ENCODE measurements at places on chromosomes 4 and X.

DNA sequence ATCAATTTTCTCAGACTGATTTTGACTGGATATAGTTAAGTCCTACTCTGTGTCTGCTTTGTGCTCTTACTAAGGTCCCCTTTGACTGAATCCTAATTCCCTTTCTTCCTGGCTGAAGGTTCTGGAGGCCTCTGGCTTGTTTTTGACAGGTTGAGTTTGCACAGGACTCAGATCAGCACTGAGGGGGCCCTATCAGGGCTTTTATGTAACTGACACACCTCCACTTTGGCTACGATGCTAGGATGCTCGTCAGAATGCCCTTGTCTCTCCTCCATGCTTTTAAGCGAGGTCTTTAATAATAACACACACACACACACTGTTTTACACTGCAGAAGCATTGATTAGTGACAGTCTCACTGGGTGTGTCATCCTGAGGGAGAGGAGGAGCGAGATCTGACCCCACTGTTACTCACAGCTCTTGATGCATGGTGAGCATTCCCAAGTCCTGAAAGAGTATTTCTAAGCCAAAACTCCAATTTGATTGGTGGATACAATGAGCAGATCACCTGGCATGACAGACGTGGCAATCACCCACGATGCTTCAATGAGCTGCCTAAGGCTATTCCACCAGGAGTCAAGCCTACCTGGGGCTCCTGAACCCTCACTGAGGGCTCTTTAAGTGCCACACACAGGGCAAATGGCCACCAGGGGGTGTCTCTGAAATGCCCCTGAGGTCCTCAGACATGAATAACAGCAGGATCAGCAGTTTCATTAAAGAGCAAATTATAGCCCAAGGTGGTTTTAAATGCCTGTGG lies 130.4 kb upstream of the CPEB2 start:
- no peak for DNase-seq

DNA sequence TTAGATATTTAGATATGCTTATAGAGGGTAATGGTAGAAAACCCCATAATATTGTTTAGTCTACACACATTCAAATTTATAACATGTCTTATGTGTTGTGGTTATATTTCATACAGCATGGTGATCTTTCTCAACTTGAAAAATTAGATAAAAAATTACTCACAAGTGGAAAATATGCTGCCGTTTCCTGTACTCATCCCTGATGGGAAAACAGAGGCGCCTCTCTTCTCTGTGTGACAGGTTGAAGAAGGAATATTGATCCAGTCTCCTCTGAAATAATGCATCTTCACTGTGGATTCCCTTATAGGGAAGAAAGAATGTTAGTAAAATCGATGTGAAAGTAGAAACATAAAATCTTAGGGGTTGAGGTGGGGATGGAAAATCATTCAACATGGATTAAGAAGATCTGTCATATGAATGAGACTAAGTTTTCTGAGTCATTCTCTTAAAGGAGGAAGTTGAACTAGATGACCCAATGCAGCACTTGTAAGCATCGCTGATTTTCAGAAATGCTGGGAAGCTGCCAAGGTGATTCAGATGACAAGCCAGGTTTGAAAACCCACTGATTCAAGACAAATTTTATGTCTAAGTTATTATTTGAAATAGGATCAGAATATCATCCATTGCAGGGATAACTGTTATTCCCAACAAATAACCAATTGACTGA lies 70.7 kb downstream of the ANKRD50 start:
- no peak for DNase-seq

DNA sequence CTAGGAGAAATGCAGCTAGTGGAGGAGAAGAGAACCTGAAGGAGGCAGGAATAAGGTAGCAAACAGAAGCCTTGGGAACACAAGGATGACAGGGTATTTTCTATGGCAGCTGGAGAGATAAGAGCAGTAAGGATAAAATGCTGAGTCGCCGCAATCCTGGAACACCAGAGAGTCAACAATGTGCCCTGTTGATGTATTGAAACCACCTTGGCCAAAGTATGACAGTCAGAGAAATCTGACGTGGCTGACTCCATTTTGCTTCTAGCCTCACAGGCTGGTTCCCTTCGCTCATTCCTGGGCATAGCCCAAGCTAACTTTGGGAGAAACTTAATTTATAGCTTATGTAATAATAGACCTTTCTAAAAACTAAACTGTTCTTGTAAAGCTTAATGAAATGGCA lies 56.6 kb upstream of the C4orf54 start:
- no peak for DNase-seq

- no peak for DNase-seq
Observed at GRCh38 chrX:5870238-5870637, 358.4 kb downstream of the NLGN4X start.

- no peak for DNase-seq
Observed at GRCh38 chr4:184895012-184895695, 69.4 kb upstream of the ACSL1 start.

DNA sequence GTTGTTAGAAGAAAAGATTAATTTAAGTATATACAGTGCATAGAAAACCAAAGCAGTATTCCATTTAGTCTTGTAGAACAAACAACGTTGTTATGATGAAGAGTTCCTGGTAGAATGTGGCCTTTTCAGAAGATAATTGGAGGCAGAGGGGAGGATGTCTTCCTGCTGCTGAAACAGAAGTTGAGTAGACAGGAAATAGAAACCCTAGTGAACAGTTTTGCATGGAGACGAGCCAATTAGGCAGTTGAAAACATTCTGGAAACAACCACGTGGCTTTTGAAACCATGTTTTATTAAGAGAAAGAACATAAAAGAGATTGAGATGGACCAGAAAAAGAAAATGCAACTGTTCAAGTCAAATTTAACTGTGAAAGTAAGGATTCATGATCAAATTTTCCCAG lies 325.2 kb downstream of the CAMK2D start:
- DNase-seq = no peak

GRCh38 chr4:33381816-33382215 lies 2661.6 kb downstream of the PCDH7 start:
- no peak for DNase-seq

- DNase-seq = no peak
Observed at GRCh38 chr4:85867271-85867670, 392.3 kb downstream of the ARHGAP24 start.

DNA sequence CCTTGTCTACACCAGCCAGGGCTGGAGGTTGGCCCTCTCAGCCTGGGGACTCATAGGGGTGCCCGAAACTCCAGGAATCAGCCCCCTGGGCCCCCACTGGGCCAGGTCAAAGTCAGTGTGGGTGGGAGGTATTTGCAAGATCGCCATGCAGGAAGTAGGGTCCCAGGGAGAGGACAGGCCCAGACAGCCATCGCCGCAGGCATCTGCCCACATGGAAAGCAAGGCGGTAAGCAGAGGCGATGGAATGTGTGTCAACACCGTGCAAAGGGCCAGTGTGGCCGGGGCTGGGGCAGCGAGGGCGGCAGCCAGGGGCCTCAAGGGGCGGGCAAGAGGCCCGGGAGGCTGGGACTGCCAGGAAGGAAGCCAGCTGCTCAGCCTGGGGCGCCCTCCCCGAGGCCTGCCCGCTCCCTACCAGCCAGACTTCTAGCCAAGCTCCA lies 19.3 kb upstream of the DUSP9 start:
- no peak for DNase-seq

- no peak for DNase-seq
Observed at GRCh38 chr4:24889991-24890390, 22.9 kb downstream of the CCDC149 start.

DNA sequence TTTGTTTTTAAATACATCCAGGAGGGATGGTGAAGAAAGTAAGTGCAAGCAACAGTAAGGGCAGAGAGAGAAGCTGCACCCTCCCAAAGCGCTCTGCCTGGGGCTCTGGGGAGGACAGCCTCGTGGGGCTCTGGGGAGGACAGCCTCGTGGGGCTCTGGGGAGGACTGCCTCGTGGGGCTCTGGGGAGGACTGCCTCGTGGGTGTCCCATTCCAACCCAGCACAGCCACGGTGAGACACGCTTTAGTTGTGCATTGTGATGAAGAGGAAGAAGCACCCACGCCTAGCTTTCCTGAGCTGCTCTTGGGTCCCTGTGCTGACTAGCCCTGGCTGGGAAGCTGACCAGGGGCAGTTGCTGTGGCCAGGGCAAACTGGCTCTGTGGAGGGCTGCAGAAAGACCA lies 43.1 kb upstream of the SLC25A4 start:
- DNase-seq = no peak

DNA sequence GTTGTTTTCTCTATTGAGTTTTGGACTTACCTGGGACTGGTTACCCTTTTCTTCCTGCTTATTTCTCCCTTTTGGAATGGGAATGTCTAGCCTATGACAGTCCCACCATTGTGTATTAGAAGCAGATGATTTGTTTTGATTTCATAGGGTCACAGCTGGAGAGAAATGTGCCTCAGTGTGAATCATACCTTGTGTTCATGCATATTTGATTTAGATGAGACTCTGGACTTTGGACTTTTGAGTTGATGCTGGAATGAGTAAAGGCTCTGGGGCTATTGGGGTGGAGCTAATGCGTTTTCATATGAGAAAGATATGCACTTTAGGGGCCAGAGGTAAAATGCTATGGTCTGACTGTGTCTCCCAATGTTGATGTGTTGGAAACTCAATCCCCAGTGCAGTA lies 30.5 kb upstream of the TEX13C start:
- no peak for DNase-seq

DNA sequence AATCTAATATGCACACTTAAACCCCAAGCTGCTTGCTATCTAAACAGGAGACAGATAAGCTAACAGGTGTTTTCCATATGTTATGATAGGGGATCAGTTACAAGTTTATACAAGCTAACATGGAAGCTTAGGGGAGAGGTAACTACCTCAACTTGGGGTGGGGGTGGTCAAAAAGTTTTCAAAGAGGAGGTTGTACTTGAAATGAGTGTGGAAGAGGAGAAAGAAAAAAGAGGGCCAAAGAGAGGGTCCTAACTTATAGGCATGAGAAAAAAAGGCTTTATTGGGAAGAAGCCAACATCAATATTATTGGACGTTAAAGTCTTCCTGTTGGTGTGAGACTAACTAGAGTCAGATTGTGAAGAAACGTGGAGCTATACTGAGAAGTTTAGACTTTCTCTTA lies 205.9 kb downstream of the NDST4 start:
- DNase-seq = no peak

DNA sequence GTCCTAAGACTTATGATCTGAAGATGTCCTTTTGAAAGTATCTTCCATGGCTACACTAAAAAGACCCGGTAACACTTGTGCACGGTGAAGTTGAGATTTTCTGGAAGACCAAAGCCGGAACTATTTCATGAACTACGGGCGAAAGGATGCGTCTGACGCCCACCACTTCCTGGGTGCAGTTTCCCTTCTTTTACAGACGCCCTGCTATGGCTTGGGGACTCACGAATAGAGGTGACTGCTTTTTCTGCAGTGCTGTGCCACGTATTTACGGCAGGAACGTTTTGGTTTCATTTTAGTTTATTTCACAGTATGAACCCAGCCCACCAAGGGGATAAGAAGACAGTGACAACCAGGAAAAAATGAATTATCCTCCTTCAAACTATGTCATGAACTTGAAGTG lies 180.4 kb downstream of the AFAP1 start:
- DNase-seq = peak; percentile 14

DNA sequence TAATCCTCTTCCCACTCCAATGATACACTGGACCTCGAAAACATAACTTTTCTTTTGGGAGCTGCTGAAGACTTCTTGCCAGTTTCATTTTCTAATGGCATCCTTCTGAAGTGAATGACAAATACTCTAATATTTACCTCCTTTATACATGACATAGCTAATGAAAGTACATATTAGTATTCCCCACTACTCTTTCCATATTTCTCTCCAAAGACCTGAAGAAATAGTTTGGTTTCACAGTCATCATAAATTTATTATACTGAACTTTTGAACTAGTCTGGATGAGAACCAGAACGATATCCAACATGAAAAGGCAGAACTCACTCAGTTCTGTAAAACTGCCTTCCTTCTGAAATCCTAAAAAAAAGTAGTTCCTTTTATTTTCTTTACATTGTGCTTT lies 139.1 kb downstream of the GPC3 start:
- DNase-seq = no peak

GRCh38 chr4:123017078-123017477 lies 94.7 kb upstream of the NUDT6 start:
- DNase-seq = no peak

DNA sequence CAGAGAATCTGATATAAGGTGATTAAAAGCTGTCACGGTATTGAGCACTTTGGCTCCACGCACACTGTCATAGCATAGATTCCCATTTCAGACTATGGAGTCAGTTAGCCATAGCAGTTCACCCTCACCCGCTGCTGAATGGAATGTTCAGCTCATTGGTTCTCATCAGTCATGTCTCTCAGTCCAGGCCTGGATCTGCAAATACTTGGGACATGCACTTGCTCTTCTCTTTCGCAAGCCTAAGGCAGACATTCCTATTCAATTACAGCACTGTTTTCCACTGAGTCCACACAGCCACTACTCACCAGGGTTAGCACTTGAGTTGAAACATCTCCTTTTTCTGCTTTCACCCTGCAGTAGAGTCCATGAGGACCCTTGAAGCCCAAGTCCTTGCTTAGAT lies 30.6 kb upstream of the SCML1 start:
- no peak for DNase-seq

DNA sequence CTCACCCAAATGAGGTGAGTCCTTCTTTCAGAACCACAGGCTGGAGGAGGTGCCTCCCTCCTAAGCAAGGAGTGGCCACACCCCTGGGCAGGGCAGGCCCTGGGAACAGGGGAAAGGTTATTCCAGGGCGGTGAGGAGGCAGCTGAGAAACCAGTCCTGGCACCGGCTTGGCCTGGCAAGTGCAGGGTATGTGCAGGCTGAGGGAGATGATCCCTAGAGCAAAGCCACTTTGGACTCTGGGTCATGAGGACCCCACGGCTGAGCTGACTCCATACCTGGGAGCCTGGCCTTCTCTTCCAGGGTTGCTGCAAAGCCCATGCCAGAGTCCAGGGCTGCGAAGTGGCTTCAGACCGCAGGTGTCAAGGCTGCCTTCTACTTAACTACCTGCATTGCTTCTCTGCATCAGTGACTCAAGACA lies 49.5 kb upstream of the HELT start:
- no peak for DNase-seq

GRCh38 chrX:132853040-132853439 lies 105.4 kb downstream of the HS6ST2 start:
- DNase-seq = no peak

GRCh38 chr4:127997534-127998388 lies 32.6 kb downstream of the ABHD18 start:
- DNase-seq = no peak

Data from stimulated activated CD8-positive, alpha-beta memory T cell treated with anti-CD3 and anti-CD28 coated beads, Interleukin-7, amount 100 ng/mL, for 1 hour (primary cell).